Hindlimb muscle (tissue), 1 donor: ENCODE measurements at places on chromosomes 2 and 18. TPM values are rescaled to one million over a fixed set of nuclear protein-coding genes. Genes with fewer than 3 reads are reported as not detected.

The PARD6G gene
- 7.1 TPM for polyA plus RNA-seq

The TUBA4B gene
- polyA plus RNA-seq = 0.31 TPM

The PMS1 gene
- 24.4 TPM for polyA plus RNA-seq

The C2orf78 gene
- polyA plus RNA-seq = not detected

The GLI2 gene
- 10.8 TPM for polyA plus RNA-seq

The C2orf72 gene
- 0.31 TPM for polyA plus RNA-seq

The THSD7B gene
- polyA plus RNA-seq = 0.89 TPM

The ADCYAP1 gene
- 0.09 TPM for polyA plus RNA-seq

The COL4A4 gene
- 0.08 TPM for polyA plus RNA-seq

The ADD2 gene
- polyA plus RNA-seq = 3.0 TPM

The RIT2 gene
- not detected for polyA plus RNA-seq

The RAD51AP2 gene
- 0.25 TPM for polyA plus RNA-seq

The AQP12A gene
- 0.74 TPM for polyA plus RNA-seq

The VWC2L gene
- polyA plus RNA-seq = not detected
